Caudate nucleus (tissue), 63 donors: ENCODE measurements at places on chromosomes 3 and 15.

GRCh38 chr3:158935846-158936245 is 134.0 kb downstream of the MFSD1 start:
- DNase-seq = no peak

- no peak for DNase-seq
Observed at GRCh38 chr3:18505056-18505455, 79.9 kb upstream of the SATB1 start.

DNA sequence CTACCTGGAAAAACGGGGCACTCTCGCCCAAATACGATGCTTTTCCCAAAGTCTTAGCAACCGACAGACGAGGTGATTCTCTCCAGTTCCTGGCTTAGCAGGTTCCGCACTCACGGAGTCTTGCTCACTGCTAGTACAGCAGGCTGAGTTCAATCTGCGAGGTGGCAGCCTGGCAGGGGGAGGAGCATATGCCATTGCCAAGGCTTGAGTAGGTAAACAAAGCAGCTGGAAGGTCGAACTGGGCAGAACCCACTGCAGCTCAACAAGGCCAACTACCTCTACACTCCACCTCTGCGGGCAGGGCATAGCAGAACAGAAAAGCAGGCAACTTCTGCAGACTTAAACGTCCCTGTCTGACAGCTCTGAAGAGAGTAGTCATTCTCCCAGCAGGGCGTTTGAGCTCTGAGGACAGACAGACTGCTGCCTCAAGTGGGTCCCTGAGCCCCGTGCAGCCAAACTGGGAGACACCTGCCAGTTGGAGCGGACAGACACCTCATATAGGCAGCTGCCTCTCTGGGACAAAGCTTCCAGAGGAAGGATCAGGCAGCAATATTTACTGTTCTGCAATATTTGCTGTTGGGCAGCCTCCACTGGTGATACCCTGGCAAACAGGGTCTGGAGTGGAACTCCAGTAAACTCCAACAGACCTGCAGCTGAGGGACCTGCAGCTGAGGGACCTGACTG is 73.4 kb upstream of the CADM2 start:
- no peak for DNase-seq

GRCh38 chr3:122074621-122075265 is 19.6 kb downstream of the CD86 start:
- DNase-seq = no peak

DNA sequence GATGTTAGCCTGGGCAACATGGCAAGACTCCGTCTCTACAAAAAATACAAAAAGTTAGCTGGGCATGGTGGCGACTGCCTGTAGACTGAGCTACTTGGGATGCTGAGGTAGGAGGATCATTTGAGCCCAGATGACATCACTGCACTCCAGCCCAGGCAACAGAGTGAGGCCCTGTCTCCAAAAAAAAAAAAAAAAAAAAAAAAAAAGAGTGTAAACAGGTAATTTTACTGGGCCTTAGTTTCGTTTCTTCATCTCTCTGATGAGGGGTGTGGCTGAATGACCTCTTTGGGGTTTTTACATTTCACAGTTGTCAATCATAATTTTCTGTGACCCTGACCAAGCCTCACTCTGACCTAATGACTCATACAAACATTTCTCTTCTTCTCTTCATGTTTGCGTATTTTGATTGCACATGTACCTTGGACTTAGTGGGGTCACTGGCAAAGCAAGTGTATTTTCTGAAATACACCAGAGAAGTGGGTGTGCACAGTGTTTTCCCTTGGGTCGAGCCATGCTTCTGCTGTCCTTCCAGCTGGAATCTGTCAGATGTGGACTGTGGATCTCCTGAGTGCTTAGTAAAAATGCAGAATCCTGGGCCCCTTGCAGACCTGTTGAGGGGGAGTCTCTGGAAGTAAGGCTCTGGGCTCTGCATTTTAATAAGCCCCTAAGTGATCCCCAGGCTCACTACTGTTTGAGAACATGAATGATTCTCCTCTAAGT is 140.5 kb downstream of the FNDC3B start:
- no peak for DNase-seq

DNA sequence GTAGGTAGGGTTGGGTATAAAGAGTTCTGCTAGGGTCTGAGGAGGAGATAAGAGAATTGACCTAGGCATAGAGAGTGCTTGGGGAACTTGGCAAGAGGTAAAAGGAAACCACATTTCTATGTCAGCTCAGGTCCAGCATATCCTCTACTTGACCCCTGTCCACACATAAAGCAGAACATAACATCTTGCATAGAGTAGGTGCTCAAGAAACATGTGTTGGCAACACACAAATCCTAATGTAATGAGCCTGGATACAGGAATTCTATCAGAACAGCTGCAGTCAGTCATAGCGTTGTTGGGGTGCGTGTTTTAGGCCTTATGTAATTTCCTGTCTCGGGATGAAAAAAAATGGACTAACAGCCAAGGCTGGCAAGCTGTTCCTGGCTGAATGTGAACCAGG is 35.0 kb upstream of the PLCL2 start:
- no peak for DNase-seq

DNA sequence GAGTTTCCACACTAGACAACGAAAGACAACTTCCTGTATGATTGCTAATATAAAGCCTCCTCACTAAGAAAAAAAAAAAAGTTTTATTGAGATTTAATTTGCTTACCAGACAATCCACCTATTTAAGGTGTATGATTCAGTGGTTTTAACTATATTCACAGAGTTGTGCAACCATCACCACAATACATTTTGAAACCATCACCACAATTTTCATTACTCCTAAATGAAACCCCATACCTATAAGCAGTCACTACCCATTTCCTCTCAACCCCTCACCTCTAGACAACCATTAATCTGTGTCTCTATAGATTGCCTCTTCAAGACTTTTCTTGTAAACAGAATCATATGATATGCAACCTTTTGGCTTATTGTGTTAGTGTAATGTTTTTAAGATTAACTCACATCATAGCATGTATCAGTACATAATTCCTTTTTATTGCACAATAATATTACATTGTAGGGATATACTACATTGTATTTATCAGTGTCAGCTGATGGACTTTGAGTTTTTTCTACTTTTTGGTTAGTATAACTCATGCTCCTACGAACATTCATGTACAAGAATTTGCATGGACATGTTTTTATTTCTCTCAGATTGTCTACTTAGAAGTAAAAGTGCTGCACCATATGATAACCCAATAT is 339.7 kb downstream of the NLGN1 start:
- DNase-seq = no peak

- DNase-seq = no peak
Observed at GRCh38 chr3:17195856-17196604, 311.3 kb downstream of the PLCL2 start.

- no peak for DNase-seq
Observed at GRCh38 chr3:28124882-28125281, 116.5 kb upstream of the CMC1 start.

DNA sequence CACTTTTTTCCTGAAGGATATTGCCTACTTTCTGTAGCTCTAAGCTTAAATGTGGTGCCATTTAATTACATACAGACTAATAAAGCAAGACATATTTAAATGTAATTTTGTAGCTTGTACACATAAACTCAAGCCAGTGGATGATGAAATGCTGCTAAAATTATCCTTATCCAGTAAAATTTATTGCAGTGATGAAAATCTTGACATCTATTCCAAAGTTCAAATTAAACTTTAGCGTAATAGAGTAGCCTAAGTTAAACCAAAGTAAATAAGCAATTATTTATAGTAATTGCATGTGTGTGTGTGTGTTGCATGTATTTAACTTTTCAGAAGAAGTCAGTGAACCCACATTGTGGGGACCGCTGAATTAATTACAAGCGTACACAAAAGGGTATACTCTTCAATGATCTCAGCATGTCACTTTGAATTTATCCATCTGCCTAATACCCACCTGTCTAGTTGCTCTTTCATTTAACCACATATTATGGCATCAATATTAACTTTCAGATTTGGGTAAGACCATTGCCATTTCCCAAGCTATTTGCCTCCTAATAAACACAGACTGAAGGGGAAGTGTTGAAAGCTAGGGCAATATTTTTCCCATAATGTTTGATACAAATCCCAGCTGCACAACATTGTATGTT is 85.0 kb downstream of the MECOM start:
- DNase-seq = no peak

DNA sequence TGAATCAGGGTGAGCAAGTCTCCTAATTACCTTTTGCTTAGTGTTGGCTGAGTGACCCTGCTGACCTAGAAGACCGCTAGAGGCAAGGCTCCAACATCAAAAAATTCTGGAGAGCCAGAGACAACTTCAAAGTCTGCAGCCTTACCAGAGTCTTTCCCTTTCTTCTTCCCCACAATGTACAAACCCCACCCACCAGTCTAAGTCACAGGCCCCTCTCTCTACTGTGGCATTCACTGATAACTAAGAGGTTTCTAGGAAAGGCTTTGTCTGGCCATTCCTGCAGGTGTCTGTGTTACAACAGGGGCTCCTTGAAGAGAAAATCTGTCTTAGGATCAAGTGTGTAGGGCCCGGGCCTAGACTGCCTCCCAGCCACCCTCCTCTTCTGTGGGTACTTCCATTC is 525 bp downstream of the MYH15 start:
- DNase-seq = no peak

DNA sequence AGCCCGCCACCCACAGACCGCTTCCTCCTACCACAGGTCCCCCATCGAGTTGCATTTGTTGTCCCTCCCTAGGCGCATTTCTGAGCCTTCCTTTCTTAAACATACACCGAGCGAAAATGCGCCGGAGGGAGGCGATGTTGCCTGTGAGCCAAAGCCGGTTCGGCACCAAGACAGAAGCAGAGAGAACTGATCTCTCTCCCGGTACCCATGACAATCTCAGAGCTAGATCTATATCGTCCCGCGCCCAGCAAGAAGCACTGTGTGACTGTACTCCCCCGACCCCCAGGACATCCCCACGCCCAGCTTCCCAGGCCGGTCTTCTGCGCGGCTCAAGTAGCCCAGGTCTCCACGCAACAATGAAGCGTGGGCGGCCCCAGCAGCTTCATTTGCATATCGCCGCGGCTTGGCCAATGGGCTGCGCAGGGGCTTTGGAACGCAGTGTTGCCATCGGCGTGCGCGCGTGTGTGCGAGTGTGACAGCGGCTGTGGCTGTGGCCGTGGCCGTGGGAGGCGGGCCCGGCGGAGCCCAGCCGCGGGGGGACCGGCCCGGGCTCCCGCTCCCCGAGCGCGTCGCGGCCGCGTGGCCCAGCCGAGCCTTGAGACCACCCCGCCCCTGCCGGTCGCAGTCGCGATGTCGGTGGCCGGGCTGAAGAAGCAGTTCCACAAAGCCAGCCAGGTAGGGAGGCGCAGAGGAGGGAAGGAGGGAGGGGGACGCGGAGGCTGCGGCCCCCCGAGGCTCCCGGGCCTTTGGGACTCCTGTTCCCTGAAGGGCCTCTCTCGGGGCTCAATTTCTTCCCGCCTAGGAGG is at the start of gene SH3GL3:
TSS of gene SH3GL3 (plus strand) at position 438 of the 806 bp plus-strand sequence. CDS start at position 631, 193 bp downstream.
- peak; percentile 95 for DNase-seq

- no peak for DNase-seq
Observed at GRCh38 chr3:31253782-31254181, 278.9 kb upstream of the STT3B start.

GRCh38 chr15:90885432-90886290 is 1.4 kb downstream of the FES start:
- no peak for DNase-seq

DNA sequence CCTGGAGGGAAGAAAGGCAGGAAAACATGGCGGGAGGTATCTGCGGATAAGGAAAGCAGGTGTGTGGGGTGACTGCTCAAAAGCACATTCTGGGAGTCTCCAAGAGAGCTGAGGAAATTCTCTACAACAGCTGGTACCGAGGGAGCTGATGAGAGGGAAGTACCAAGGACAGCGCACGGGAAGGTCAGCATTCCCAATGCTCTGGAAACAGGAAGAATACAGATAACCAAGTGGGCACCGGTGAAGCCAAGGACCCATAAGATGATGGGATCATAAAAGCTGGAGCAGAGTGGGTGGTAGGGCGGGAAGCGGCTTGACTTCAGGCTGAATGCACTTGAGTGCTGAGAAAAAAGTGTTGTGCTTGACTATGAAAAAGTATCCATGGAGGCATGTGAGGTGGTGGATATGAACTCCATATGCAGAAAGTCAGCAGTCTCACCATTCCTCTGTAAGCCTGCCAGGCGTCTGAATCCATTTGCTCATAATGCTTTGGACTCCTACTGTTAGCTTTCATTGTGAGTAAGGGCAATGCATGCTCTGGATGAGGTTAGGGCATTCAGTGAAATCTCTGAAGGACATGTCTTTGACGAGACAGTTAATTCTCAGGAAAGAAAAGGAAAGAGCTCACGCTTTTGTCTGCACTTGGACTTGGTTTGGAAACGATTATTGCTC is 215.5 kb downstream of the NR1D2 start:
- no peak for DNase-seq

DNA sequence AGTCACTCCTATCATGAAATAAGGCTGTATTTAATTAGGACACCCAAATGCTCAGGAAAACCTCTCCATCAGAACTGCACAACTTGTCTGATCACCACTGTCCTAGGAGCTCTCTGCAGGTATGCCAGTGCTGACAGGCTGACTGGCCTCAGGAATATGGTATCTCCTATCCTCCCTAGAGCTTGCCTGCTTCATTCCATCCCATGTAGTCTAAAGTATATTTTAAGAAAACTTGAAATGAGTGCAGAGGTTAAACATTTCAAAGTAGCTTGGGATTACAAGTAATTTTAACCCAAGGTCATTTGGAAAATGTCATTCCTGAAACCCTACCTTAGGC is 23.7 kb downstream of the FILIP1L start:
- no peak for DNase-seq

- DNase-seq = no peak
Observed at GRCh38 chr15:70095408-70096214, 2.1 kb downstream of the TLE3 start.

- peak; percentile 67 for DNase-seq
Observed at GRCh38 chr15:72155635-72156616, 37.7 kb downstream of the SENP8 start.

- no peak for DNase-seq
Observed at GRCh38 chr3:190566043-190566933, 52.4 kb downstream of the IL1RAP start.

- DNase-seq = no peak
Observed at GRCh38 chr3:145557405-145557804, 603.6 kb downstream of the PLOD2 start.

DNA sequence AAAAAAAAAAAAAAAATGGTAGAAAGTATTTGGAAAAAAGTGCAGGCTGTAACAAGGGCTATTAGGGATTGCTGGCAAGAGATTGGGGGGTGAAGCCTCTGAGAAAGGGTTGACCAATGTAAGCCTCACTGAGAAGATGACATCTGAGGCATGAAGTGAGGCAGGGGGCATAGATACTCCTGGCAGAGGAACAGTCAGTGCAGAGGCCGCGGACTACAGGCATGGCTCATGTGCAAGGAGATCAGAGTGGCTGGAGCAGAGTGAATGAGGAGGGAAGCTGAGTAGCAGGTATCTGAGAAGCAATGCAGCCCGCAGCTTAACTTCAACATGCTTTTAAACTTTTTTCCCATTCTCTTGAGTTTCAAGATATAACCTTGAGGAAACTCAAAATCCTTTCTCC is 5.4 kb downstream of the FBXL22 start:
- no peak for DNase-seq

- DNase-seq = no peak
Observed at GRCh38 chr3:170531054-170531453, 54.8 kb downstream of the SLC7A14 start.

GRCh38 chr3:6120786-6121185 is 740.1 kb upstream of the GRM7 start:
- DNase-seq = no peak

GRCh38 chr3:171218069-171218468 is 191.5 kb upstream of the SLC2A2 start:
- no peak for DNase-seq
